Right kidney (tissue), 9 donors: ENCODE measurements at places on chromosomes 5 and 9.

DNA sequence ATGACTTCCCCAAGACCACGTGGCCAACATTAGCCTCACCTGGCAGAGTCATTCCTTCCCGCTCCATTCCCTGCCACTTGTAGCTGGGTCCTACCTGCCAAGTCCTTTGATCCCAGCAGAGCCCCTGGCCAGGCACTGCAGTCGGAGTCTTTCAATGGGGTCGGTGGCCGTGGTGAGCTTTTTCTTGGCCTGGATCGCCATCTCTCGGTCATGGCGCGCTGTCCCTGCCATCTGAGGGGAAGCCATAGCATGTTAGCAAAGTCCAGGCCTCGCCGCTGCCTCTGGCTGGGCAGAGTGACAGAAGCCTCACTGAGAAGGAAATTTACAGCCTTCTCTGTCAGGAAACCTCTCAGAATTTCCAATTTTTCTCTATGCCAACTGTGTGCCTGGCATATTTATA, 17.5 kb downstream of the CAPSL start:
- no peak for DNase-seq

- DNase-seq, result no peak
These were observed 710 bp downstream of the HSD17B4 start for GRCh38 chr5:119453040-119453373.

DNA sequence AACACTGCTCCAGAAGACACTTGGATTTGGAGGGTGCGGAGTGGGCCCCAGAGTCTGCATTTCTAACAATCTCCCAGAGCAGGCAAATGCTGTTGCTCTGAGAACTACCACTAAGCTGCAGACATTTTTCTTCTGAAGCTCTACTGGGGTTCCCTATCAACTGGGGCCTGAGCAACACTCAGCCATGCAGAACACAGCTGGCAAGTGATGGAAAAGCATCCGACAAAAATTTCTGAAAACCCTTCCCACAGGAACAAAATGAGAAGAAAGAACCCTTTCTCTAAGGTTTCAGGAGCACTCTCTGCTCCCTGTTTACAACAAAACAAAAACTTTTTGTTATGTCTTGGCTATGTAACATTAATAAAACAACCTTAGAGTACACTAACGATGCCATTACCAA, 516.9 kb downstream of the CTNND2 start:
- no peak for DNase-seq

DNA sequence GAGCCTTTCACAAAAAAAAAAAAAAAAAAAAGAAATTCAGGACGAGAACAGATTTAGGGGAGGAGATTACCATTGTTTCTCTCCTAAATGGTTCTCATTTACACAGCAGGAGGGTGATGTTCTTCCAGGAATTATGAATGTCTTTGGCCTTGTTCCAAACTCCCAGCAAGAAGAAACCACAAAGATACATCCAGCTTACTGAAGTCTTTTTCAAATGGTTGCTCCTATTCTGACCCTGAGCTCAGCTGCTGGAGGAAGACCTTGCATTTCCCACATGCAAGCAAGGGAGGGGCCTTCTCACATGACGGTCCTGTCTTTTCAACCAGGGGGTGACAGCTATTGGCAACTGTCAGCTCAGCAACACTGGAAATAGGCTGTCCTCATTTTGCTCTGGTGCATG, 203.0 kb upstream of the VLDLR start:
- DNase-seq, result no peak

- no peak for DNase-seq
These were observed 18.7 kb downstream of the RMI1 start for GRCh38 chr9:83999141-83999918.

GRCh38 chr9:113477058-113477457, 13.5 kb downstream of the RGS3 start:
- no peak for DNase-seq
